ENCODE measurements at places on chromosomes 13 and 19.

DNA sequence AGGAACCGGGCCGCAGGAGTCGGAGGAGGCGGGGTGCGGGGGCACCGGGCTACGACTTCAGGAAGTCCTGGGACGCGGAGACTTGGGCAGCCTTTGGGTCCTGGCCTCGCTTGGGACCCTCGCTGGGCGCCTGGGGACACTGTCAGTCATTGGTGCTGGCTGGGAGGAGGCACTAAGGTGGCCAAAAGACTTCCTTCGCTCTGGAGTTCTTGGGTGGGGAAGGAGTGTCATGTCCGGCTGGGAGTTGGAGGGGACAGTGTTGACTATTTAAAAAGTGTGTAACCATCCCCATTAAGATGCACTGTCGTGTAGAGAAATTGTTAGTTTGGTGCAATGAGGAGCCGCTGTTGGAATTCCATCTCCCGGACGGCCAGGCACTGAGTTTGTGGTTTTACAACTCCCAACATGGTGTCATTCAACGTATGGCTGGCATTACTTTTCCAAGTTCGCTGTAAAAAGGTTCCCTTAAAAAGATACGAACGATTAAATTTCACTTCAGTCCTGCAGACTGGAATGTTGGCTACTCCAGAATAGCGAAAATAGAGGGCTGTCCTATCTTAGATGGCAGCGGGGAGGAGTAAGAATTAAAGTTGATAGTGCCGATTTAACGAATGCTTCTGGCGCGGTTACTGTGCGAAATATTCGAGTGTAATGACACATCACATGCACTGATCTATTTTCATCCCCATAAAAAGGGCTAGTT, 776 bp downstream of the DNAJC3 start:
- no peak for DNase-seq

GRCh38 chr19:29672319-29672932, 7.2 kb downstream of the PLEKHF1 start:
- no peak for DNase-seq

DNA sequence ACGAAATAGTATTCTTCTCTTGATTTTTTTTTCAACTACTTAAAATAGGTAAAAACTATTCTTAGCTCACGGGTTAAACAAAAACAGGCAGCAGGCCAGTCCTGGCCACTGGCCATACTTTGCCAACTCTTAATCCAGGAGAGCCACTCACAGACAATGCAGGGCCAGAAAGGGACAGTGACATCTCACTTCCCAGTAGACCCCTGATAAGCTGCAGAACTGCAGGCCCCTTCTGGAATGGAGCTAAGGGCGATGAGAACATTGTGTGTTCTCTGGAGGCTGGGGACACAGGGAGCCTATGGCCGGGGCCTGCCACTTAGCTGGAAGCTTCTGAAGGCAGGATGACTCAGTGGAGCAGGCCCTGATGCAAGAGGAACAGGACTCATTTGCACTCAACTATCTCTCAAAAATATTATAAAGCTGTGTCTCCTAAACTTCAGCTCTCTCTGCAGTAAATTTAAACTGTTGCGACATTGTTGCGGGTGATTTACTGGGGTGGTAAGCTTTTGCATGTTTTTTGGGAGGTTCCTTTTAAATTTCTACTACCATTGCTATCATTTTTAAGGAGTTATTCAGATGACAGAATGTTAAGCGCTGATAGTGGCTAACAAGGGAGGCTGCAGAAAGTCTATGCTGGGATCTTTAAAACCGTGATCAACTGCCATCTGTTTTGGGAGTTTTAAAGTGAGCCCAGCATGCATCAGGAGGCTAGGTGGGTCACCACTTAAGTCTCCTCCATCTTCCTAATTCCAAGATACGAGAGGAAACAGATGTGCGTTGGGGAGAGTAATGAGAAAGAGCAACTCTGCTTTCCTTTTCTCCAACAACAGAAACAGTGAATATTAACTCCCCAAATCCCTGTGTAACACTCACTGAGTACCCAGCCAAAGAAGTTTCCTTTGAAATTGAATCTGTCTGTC, 33.2 kb upstream of the KATNAL1 start:
- no peak for DNase-seq

DNA sequence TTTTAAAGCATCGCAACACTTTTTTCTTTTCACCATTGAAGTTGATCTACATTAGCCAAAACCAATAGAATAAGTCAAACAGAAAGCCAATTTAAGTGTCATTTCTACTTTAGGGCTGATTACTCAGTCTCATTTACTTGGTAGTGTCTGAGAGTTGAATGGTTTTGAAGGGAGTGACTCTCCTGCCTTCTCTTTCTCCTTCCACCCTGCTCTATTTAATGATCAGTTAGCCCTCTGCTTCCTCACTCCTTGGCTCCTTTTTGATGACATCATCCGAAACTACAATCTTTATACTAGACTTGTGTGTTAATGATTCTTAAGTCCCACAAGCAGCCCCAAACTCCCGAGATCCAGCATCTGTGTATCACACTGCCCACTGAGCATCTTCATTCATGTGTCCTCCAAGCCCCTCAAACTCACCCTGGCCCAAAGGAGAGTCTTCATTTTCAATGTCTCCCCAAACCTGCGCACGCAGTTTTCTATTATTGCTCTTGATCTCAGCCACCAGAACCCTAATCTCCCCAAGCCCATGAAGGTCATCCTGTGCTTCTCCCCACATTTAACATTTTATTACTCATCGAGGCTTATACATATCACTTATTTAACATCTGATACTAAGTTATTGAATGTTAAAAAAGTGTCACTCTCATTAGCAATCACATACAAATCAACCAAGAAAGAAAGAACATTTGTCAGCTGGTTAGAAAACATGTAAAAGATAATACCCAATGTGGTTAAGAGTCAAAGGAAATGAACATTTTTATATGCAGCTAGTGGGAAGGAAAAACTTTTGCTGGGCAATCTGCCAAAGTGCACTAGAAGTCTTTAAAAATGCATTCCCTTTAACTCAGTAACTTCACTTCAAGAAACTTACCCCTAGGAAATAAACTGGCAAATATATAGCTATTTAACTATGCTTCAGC, 32.2 kb upstream of the ARGLU1 start:
- DNase-seq, result no peak

GRCh38 chr19:12797141-12797587, 4.4 kb downstream of the PRDX2 start:
- DNase-seq, result no peak

GRCh38 chr19:49672131-49672919, 4.7 kb upstream of the PRMT1 start:
- DNase-seq, result peak; percentile 79

All from stimulated activated CD4-positive, alpha-beta T cell treated with anti-CD3 and anti-CD28 coated beads, Interleukin-4, amount 100 ng/mL, for 1 hour (primary cell).